ENCODE measurements at places on chromosomes 12 and 14.

DNA sequence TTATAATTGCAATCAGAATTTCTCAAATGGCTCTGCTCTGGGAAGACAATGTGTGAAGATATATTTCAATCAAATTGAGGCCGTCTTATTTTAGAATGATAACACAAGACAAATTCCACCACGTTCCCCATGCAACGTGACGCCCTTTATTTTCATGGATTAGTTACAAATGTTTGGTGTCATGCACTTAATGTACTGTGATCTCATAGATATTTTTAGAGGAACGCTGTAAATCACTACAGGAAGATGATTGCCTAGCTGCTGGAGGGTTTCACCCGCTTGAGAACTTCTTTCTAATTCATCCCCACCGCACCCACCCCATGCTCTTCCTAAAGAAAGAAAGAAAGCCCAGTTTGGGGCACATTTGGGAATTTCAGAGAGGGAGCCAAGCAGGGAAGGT is 117.2 kb downstream of the PLXNC1 start:
- DNase-seq: no peak

DNA sequence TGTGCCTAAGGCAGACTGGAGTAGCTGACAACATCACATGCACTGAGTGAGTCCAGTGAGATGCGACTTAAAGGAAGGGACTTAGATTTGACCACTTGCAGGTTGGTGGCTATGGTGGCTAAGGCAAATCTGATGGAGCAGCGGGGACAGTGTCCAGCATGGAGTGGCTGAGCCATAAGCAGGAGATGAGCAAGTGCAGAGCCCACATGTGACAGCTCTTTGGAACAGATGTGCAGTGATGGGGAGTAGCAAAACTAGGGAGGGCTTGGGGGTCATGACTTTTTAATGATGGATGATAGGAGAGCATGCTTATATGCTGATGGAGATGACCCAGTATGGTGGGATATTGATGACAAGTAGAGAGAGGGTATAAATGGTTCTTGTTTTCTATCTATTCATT is 80.2 kb downstream of the PELI2 start:
- DNase-seq: no peak

GRCh38 chr14:72926292-72927028 is at the start of gene DCAF4:
DCAF4 (plus strand) TSS chr14:72926464; CDS start chr14:72937979, 11,515 bp downstream.
- DNase-seq: peak; percentile 90

DNA sequence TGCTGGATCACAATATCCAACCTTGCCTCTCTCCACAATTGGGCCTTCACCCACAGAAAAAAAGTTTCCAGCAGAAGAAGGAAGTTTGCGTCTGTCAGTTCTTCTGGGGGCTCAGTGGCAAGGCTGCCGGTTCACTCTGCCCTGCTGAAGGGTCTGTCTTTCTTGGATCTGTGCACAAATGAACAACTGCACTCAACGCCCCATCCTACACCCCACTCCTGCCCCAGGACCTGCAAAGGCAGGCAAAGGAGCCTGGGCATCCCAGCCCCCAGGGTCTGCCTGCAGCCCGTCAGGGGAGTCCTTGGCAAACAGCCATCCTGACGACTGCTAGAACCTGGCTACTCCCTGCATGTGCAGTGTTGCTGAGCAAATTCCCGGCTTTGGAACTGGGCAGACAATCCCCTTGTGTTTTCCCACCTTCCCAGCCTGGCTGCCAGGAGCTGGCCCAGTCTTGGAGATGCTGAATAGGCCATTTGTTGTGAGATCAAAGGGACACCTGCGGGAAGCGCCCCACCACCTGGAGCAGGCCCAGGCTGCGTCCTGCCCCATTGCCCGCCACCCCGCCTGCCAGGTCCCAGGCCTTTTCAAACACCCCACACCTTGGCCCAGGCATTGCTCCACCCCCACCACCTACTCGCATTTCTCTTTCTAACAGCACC is 311.9 kb downstream of the BCL11B start:
- no peak for DNase-seq

GRCh38 chr12:126112141-126112540 is 1046.9 kb downstream of the AACS start:
- DNase-seq: no peak

GRCh38 chr12:122928404-122929147 is 32.7 kb upstream of the VPS37B start:
- DNase-seq: no peak

GRCh38 chr12:72057330-72057914 is 118.8 kb downstream of the TPH2 start:
- DNase-seq: no peak

DNA sequence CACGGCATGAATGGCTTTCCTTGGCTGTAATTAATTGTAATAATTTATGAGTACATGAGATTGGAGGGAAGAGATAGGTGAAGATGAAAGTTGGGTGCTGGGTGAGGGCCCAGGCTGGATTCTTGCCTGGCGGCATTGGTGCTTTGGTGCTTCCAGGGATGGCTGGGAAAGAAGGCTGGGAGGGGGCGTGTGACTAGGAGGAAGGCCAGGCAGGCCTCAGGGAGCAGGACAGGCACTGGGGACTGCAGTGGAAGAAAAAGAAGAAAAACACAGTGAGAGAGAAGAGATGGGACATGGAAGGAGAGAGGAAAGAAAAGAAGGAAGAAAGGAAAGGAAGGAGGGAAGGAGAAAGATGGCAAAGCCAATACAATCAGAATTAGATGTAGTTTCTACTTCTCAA is 3.7 kb downstream of the HOXC9 start:
- DNase-seq: no peak

DNA sequence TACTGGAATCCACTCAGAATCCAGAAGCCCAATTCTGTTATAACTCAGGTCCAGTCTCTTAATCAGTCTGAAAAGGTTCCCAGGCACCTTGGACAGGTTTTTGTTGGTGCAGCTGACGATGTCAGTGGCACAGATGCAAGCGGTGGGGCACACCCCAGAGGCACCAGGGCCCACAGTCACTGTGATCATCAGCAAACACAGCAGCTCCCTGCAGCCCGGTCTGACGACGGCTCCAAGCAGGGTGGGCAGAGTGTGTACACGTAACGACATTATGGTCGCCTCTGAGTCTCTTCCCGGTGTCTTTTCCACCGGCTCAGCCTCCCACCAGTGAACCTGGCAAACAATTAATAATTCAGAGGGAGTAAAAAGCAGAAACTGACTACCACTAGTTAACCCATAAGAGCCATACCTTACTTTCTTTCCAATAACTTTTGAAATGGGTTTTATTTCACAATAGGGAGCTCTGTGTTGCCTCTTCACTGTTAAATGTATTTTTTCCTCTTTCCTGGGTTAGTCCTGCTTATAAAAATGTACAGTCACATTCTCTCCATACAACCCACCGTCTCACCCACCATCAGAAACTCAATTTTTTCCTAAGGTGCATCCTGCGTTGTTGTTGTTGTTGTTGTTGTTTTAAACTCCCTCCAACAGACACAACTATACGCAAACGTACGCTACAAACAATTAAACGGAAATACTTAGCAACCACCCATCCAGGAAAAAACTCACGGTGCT is 521 bp upstream of the PCED1B start:
- DNase-seq: peak; percentile 57

DNA sequence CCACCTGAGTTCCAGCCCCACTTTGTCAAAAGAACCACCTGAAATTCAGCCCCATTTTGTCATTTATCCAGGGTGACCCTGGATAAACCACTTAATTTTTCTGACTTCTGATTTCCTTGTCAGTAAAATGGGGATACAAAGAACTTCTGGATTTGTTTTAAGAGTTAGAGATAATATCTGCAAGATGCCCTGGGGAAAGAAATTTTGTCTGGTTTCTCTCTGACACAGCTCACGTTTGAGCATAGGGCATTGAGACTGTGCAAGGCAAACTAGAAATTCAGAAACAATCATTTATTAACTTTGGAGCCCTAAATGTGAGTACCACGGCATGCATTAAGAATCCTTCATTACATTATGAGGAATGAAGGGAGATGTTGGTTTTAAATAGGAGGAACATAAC is 37.2 kb downstream of the TMTC2 start:
- DNase-seq: no peak

DNA sequence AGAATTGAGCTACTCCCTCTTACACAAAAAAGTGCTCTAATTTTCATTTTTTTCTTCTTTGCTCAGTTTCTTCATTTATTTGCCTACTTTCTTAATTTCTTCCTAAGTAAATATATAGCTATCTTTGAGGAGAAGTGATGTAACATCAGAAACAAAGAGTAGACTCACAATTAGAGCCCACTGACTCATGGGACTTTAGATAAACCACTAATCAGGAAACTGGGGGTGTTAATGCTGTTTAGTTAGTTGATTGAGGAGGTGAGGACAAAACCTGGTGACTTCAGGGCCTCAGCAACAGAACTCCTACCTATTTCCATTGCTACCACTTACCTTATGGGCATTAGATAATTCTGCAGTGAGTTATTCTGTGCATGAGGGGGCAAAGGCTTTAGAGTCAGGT is 151.7 kb downstream of the MON2 start:
- no peak for DNase-seq

- no peak for DNase-seq
Observed at GRCh38 chr14:54685286-54685845, 118.4 kb downstream of the SAMD4A start.

DNA sequence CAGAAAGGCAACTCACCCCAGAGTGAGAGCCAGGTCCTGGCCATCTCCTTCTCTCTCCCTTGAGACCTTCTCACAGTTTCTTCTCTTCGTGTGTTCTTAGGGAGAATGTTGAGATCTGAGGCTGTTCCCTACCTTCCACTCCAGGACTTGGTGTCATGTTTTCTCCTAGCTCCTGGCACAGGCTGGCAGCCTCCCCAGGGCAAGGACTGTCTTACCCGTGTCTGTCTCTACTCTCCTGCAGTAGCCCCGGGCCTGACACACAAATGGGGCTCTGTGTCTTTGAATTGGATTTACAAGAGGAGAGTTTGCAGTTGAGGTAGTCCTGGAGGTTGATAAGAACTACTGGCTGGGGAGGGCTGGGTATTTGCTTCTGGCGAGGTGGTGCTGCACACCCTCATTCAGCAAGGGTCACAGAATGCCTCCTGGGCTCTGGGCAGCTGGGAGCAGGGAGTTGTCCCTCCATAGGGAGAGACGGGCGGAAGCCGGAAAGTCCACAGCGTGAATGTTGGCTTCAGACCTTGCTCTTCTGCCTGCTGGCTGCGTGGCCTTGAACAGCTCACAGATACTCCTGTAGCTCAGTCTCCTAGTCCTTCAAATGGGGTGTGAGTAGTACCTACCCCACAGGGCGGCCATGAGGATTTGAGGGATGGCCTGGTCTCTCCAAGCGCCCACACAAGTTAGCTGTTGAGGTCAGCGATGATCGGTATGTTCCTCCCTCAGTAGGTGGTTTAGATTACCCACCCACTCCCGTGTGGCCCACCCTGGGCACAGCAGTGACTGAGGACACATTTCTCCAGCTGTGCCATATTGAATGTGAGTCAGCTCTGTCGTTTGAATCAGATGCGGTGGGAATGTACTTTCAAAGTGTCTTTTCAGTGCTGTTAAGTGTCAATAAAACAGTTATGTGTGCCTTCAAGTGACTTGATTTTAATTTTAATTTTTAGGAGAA is 10.2 kb downstream of the EP400 start:
- DNase-seq: peak; percentile 13

DNA sequence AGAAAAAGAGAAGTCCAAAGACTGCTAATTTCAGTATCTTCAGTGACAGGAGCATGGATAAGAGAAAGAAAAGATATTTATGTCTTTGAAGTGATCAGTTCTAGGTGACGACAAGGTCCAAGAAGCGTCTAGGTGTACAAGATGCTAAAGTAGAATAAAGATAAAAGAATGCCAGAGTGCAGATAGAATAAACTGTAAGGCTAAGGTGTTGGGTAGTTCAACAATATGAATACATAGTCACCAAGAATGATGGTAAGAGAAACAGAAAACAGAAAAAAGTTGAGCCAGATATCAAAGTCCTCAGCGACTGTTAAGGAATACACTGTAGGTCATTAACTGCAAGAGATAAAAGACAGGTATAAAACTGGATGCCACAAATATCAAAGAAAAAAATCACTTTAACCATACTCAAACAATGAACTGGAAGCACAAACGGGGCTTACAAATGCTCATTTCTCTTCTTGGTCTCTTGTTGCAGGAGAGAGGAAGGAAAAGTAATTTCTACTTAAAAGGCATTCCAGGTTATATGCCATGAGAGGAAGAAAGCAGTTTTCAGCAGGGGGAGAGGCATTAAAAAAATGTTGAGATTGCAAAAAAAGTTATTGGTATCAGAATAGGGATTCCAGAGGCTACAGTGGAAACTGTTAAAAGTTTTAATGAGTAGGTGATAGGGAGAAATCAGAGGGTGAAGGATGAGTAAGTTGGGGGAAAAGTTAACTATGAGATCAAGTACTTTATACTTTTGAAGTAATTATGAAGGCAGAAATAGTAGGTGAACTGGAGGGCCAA is 121.5 kb downstream of the CEP83 start:
- DNase-seq: no peak

GRCh38 chr12:114444422-114445279 is 38.7 kb upstream of the TBX5 start:
- DNase-seq: no peak

GRCh38 chr14:101122237-101123141 is 219.0 kb upstream of the RTL1 start:
- no peak for DNase-seq

GRCh38 chr12:12353276-12353675 is 3.2 kb upstream of the MANSC1 start:
- DNase-seq: no peak

All from activated T-cell treated with anti-CD3 and anti-CD28 coated beads, Interleukin-2, amount 50 U/mL, for 1 hour (primary cell).